Activated effector memory CD4-positive, alpha-beta T cell treated with Interleukin-2 at 50 U/mL for 16 hours (primary cell): ENCODE measurements at places on chromosomes 16 and 17.

- DNase-seq, result no peak
Measured at GRCh38 chr17:38660097-38661025, 14.4 kb downstream of the EPOP start.

GRCh38 chr16:26717826-26718225 lies 348.9 kb upstream of the C16orf82 start:
- DNase-seq, result no peak

GRCh38 chr16:66486773-66487579 lies 59.9 kb downstream of the BEAN1 start:
- no peak for DNase-seq

GRCh38 chr16:75260851-75261589 lies 9.6 kb upstream of the BCAR1 start:
- DNase-seq, result no peak

DNA sequence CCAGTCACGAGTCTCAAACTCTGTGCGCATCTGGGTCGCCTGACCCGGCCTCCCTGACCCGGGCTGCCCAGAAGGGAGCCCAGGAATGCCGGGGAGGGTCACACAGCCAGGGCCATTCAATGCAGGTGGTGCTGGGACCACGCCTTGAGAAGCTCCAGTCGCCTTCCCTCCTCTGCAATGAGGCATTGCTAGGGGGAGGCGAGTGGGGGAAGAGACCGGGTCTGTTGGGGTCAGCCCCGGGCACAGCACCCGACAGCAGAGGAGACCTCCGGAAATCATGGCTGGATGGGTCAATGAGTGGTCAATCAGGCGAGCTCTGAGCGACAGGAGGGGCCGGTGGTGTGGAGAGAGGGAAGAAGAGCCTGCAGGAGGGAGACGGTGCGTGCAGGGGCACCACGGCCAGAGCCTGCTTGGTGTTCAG lies 13.3 kb downstream of the JPH3 start:
- DNase-seq, result no peak

DNA sequence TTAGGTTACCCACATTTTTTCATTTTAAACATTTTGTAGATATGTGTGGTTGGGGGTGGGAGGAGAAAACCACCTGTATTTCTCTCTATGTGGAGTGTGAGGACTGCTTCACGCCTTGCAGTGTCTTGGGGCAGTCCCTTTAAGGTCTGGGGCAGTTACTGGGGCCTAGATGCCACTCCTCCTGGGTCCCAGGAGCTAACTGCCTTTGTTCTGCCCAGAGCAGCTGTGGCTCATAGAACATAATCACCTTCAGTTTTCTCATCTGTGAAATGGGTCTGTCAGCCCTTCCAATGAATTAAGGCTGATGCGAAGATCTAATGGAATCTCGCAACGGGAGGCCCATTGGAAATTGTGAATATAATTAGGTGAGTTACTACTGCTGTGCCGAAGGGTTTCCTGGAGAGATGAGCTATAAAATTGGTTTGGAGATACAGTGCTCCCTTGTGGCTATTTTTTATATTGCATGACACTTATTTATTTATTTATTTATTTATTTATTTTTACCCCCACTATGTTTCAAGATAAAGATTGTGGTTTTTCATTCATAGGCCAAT lies 22.9 kb downstream of the DHRS7C start:
- DNase-seq, result no peak

- DNase-seq, result no peak
Measured at GRCh38 chr17:16923904-16924695, 47.8 kb downstream of the TNFRSF13B start.

GRCh38 chr17:80961541-80962330 lies 29.9 kb upstream of the CHMP6 start:
- no peak for DNase-seq

DNA sequence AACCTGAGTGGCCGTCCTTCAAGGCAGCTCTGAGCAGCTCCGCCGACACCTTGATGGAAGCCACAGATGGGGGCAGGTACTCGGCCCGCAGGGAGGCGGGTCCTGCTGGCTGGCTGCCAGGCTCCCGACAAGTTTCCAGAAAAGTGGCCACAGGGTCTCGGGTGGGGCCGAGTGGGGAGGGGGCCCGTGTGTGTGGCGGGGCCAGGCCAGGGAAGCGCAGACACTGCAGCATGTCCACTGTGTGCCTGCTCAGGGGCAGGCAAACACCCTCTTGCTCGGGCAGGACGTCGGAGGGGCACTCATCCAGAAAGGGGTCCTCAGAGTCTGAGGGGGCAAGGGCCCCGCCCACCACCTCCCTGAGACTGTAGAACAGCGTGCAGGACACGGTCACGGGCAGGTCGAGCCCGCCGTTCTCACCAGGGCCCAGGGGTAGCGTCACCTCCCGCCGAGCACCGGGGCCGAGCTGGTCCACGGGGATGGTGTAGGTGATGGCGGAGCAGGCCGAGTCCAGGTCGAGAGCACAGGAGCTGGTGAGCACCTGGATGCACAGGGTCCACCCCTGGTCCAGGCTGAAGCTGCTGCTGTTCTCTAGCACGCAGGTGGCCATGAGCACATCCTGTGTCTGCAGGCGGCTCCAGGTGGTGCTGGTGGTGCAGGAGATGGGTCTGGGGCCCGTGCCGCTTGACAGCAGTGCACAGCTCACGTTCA lies 5.1 kb downstream of the FAAP100 start:
- no peak for DNase-seq

DNA sequence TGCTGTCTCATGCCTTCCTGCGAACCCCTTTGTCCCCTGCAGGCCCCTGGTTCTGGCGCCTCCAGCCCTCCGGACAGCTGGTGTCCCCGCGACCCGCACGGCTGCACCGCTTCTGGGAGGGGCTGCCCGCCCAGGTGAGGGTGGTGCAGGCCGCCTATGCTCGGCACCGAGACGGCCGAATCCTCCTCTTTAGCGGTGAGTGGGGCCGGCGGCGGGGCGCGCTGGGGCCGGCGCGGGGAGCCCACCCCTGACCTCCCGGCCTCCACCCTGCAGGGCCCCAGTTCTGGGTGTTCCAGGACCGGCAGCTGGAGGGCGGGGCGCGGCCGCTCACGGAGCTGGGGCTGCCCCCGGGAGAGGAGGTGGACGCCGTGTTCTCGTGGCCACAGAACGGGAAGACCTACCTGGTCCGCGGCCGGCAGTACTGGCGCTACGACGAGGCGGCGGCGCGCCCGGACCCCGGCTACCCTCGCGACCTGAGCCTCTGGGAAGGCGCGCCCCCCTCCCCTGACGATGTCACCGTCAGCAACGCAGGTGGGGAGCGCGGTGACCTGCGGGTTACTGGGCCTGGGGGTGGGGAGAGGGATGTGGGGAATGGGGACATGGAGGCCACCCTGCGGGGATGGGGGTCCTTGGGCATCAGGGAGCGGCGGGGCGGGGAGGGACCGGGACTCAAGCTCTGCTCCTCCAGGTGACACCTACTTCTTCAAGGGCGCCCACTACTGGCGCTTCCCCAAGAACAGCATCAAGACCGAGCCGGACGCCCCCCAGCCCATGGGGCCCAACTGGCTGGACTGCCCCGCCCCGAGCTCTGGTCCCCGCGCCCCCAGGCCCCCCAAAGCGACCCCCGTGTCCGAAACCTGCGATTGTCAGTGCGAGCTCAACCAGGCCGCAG lies 7.1 kb upstream of the IL32 start:
- no peak for DNase-seq

GRCh38 chr17:60169921-60170817 lies 20.4 kb downstream of the CA4 start:
- no peak for DNase-seq

GRCh38 chr17:81833921-81834830 lies 674 bp downstream of the PPP1R27 start:
- no peak for DNase-seq

- no peak for DNase-seq
Measured at GRCh38 chr17:61444831-61445230, 7.4 kb upstream of the TBX4 start.

DNA sequence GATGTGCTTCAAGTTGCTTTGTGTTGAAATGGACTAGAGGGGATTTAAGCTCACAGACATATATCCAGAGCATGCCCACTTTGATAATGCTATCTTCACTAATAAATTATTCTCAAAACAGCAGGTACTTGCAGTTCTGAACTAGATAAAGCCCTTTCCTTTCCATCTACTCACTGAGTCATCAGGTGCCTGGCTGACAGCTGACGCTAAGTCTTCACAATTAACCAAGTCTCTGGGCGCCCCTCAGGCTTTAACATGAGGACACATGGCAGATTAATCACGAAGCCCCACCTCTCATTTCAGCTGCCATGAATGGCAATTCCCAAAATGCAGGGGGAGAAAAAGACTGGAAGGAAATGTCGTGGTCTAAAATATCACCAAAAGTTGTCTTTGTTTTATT lies 29.5 kb upstream of the CRISPLD2 start:
- no peak for DNase-seq

- DNase-seq, result no peak
Measured at GRCh38 chr16:3752984-3753383, 35.7 kb upstream of the TRAP1 start.

DNA sequence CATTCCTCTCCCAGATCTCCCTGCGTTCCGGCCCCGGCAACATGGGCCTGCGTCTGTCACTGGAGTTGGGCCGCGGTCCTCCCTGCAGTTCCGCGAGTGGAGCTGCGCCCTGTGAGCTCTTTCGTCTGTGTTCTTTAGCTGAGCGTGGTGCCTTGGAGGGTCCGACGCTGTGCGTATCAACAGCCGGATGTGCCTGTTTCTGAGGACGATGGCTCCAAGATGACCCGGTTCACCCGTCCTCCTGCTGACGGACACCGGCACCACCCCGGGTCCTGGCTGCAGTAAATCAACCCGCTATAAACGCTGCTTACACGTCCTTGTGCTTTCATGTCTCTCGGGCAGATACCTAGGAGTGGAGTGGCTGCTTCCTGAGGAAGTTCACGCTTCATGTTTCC lies 44.8 kb upstream of the GNG13 start:
- no peak for DNase-seq

- no peak for DNase-seq
Measured at GRCh38 chr16:55661941-55662643, 6.3 kb downstream of the SLC6A2 start.

- no peak for DNase-seq
Measured at GRCh38 chr16:89426736-89427530, 63.4 kb downstream of the ANKRD11 start.

DNA sequence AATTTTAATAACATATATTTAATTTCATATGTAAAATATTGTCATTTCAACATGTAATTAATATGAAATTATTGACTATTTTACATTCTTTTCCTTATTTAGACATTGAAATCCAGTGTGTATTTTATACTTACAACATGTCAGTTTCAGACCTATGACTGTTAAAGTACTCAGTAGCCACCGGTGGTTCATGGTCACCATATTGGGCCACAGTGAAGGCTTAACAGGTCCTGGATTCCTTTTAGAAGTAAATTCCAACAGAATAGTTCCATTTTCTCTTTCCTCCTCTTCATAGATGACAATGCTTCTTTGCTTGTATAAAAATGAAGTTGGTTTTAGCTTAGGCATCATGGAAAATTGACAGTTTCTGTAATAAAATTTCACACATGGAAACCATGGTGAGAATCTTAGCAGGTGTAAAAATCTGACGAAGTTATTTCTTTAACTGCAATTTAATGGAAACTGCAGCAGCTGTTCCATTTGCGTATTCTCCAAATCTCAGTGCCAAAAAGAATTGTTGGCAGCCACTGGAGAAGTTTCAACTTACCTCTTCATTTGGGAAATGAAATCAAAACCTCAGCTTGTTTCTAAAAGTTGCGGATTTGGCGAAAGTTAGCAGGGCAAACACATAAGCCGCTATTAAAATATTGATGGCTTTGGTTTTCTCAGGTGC lies 231.1 kb downstream of the CDH13 start:
- DNase-seq, result no peak

DNA sequence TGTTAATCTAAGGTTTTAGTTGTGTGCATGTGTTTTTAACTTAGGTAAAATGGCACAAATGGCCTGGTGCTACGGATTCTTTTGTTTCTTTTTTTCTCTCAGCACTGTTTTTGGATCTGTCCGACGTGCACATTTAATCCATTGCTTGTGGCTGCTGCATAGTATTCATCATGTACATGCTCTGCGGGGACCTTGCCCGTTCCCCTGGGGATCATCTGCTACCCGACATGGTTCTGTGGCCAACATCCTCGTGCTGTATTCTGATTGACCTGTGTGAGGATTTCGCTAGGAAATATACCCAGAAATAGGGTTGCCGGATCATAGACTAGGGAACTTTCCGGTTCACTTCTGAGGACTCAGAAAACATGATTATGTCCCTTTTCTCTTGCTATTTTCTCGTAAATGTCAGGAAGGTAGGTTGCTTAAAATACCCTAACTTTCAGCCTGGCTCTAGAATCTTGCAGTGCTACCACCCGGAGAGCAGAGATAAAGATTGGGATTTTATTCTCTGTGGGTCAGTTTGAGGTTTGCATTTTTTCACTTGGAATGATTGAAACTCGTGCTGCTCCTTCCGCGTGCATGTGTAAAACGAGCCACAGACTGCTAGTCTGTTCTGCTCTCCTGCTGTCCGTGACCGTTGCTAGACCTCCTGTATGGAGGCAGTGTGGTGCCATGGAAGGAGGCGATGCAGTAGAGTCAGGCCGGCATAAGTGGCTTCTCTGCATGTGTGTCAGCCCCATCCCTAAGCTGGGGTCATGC lies 42.9 kb downstream of the LDHD start:
- no peak for DNase-seq

GRCh38 chr16:85635545-85636140 lies 22.5 kb downstream of the GSE1 start:
- DNase-seq, result no peak

DNA sequence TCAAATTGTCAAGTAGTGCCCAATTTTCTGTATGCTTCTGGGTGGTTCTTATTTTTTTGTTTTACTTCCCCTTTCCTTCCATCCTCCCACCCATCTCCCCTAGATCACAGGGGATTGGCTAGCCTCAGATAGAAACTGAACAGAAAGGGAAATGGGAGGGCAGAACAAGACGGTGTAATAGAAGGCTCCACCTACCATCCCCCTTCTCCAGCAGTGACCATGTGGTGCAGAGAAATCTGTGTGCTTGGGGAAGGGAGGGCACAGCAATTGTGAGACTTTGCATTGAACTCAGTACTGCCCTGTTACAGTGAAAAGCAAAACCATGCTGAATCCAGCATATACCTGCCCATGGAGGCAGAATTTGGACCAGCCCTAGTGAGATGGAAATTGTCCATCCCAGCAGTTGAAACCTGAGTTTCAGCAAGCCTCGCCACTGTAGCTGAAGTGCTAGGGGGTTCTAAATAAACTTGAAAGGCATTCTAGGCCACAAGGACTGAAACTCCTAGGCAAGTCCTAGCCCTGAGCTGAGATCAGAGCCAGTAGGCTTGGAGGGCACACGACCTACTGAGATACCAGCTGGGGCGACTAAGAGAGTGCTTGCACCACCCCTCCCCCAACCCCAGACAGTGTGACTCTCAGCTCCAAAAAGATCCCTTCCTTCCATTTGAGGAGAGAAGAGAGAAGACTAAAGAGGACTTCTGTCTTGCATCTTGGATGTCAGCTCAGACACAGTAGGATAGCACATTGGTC lies 5.2 kb downstream of the SLFN11 start:
- no peak for DNase-seq

DNA sequence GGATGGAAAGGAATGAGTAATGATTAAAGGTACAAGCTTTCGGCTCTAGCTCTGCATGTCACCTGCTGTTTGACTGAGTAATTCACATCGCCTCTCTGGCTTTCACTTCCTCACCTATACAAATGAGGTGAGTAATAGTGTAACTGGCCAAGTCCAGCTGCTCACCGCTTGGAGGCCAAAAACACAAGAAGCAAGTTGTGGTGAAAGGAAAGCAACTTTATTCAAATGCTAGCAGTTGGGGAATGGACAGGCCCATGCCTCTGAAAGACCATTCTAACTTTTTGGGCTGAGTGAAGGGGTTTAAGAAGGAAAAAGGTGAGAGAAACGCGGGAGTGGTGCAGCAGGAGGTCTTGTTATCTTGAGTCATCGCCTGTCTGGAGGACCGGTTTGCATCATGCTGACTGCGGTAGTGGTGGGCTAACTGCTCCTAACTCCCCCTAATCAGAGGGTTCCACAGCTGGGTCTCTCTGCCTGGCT lies 45.7 kb upstream of the CSNK2A2 start:
- DNase-seq, result no peak
